PC-9 (cell line): ENCODE measurements at places on chromosomes 1 and 21.

- DNase-seq, result no peak
Measured at GRCh38 chr1:116740746-116741145, 13.5 kb upstream of the CD2 start.

GRCh38 chr1:176144526-176144925 lies 62.6 kb downstream of the COP1 start:
- DNase-seq, result no peak

GRCh38 chr1:8047112-8047511 lies 21.0 kb upstream of the ERRFI1 start:
- peak; percentile 47 for DNase-seq

- DNase-seq, result no peak
Measured at GRCh38 chr1:106465666-106466065, 590.8 kb upstream of the PRMT6 start.

DNA sequence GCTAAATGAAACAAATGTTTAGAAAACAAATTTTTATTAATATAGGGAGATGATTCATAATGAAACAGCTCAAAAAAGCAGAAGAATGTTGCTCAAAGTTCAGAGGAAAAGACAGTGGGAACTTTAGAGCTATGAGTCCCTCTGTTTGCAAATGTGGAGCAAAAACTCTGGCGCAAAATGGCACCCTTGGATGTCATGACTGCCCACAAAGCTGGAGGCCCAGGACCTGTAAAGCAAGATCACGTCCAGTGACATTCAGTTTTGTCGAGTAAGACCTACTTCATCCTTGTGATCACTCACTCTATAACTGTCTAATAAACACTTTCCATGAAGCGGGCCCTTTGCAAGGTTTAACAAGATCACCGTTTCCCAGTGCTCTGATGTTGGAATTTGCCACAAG lies 9.1 kb upstream of the EXO1 start:
- DNase-seq, result no peak

GRCh38 chr1:156150333-156151011 lies 2.9 kb upstream of the SEMA4A start:
- no peak for DNase-seq

- DNase-seq, result peak; percentile 52
Measured at GRCh38 chr1:31666263-31666963, 21.7 kb upstream of the PEF1 start.

DNA sequence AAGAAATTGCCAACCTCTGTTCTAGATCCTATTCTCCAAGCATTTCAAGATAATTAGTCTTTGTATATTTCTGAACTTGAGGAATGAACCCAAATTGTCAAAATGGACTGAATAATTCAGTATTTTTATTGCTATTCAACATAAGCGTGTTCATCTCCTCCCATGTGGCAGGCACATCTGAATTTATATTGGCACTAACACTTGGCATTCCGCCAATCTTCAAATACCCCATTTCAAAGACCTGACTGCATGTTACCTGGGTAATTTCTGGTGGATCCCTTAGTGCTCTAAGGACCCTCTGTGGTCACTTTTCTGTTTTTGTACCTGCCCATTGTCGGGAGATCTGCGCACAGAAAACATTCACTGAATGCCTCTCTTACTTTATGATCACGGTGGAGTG lies 66.6 kb downstream of the BACE2 start:
- no peak for DNase-seq

GRCh38 chr1:224735159-224735558 lies 119.0 kb downstream of the CNIH3 start:
- DNase-seq, result no peak

DNA sequence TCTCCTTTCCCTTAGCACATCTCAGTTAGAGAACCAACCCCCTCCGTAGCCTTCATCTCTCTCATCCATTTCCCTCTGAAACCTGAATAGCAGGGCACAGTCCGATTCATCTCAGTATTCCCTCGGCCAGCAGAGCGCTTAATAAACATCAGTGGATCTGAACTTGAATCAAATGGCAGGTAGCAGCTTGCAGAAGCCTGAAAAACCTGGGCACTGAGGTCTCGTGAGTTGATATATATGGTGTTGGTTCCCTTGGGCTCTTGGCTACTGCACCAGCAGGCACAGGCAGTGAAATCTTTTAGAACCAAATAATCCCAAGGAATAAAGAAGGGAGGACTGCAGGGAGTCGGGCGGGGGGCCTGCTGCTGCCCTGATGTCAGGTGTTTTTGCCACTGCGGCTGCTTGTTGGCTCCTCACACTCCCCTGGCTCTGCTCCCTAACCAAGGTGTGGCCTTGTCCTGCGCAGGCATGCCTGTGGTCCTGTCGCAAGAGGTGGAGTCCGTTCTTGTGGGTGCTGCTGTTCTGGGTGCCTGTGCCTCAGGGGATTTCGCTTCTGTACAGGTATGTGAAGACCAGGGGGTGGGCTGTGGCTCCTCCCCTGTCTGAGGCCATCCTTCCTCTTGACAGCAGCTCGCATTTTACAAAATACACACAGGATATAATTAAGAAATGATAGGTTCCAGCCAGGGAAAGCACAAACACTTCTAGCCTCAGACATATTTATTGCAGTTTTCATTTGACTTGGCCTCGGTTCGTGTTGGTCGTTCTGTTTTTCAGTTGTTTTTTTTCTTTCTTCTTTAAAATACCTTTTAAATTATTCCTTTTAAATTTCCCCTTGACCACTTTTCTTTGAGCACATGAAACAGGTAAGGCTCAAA lies 140.9 kb upstream of the HOOK1 start:
- DNase-seq, result no peak

GRCh38 chr1:208731981-208732821 lies 488.0 kb upstream of the PLXNA2 start:
- DNase-seq, result no peak

DNA sequence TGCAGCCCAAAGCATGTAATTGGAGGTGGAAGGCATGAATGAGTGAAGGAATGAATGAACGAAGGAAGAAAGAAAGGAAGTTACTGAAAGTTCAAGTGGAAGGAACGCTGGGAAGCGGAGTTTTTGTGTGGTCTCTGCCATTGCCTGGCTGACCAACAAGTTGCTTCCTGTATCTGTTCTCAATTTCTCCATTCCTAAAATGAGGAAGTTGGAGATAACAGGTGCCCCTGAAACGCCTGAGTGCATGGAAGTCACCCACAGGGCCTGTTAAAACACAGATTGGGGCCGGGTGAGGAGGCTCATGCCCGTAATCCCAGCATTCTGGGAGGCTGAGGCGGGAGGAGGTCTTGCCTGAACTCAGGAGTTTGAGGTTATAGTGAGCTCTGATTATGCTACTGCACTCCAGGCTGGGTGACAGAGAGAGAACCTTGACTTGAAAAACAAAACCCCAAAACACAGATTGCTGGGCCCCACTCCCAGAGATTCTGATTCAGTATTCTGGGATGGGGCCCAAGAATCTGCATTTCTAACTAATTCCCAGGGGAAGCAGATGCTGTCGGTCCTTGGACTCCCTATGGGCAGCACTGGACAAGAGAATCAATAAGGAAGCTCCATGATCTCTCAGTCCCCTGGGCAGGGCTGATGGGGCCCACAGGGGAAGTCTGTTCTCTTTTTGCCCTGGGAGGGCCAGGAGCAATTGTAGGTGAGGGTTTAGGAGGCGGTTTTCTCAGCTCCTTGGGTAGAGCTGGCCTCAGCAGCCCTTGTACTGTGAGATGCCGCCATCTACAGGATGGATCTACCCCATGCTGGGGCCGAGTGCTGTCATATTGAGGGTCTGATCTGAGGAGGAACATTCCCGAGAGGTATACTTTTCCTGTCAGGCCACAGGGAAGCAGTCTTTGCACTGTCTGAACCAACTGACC lies 3.3 kb upstream of the CNR2 start:
- peak; percentile 74 for DNase-seq

DNA sequence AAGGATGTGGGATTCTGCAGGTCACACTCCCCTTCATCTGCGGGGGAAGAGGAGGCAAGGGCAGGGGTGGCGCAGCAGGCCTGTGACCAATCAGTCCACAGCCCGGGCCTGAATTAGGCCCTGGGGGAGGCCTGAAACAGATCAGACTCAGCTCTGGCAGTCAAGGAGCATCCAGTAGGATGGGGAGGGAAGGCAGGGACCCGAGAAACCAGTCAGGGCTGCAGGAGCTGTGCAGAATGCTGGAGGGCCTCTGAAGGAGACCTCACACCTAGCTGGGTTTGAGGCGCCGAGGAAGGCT lies 12.7 kb downstream of the TNNT2 start:
- DNase-seq, result no peak

DNA sequence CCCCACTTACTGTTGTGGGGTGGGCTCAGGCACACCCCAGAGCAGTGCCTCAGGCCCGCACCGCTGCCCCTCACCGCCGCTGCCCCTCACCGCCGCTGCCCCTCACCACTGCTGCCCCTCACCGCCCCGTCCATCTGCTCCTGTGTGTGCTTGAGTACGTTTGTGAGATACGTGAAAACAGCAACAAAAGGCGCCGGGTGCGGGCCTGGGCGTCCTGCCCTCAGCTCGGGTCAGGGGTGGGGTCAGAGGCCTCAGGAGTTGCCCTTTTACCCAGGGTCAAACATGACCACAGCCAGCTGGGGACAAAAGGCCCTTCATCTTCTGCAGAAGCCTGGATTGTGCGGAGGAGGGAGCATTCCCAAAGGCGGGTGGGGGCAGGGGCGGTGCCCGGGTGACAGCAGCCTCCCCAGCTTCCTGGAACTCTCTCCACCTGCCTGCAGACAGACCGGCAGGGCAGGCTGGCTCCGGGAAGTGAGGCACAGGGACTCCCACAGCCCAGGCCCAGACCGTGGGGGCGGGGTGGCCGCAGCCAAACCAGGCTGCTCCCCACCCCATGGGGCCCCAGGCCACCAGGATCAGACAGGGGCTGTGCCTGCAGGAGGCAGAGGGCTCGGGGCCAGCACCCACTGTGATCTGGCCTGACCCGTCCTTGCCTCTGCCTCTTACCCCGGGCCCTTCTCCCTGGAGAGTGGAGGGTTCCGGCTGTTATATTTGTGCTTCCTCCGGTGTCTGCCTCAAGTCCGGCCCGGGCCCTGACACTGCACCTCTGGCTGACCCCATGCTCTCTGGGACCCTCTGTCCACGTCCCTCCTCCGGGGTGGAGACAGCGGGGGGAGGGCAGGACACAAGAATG lies 2.3 kb upstream of the VWA1 start:
- peak; percentile 95 for DNase-seq

- no peak for DNase-seq
Measured at GRCh38 chr1:21524686-21525339, 15.6 kb downstream of the ALPL start.

- no peak for DNase-seq
Measured at GRCh38 chr1:201791051-201791778, 37.7 kb upstream of the IPO9 start.

DNA sequence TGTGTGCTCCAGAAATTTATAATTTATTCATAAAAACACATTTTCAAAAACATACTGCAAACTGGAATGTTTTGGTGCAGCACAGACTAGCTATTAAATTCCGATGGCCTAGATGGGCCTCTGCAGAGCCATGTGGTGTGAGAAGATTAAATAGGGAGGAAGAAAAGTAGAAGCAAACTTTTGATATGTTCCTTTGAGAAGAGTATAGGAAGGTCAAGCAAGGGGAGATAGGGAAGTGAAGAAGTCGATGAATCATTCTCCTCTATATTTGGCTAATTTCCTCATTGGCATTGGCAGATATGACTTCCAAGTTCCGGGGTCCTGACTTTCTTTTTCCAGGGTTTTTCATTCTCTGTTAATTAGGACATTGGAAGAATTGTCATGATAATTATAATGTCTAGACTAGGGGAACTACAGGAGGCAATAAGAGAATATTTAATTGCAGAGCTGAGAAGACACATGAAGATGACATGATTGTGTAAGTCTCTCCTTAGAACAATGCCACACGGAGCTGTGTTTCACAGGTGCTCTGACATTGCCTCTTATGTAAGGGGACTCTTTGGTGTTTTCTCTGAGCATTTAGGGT lies 19.3 kb upstream of the ZNF326 start:
- no peak for DNase-seq

- no peak for DNase-seq
Measured at GRCh38 chr1:205926213-205926612, 17.0 kb downstream of the SLC26A9 start.

DNA sequence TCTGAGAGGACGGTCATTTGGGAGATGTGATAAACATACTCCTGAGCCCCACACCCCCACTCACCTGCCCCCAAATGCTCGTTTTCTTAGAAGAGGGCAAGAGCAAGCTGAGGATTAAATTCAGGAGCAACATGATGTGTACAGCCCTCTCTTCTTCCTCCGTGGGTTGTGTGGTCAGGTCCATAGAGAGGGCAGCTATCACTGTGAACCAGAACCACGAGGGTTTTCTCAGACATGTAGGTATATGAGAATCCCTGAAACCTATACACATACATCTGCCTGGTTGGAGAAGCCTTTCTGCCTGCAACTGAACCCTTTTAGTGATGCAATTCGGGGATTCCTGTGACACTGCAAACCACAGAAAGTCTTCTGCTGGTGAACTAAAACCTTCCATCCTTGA lies 38.9 kb downstream of the PGM1 start:
- no peak for DNase-seq

GRCh38 chr1:118716775-118717174 lies 271.4 kb downstream of the TBX15 start:
- DNase-seq, result no peak

GRCh38 chr1:192518700-192519099 lies 56.9 kb upstream of the RGS1 start:
- DNase-seq, result no peak

DNA sequence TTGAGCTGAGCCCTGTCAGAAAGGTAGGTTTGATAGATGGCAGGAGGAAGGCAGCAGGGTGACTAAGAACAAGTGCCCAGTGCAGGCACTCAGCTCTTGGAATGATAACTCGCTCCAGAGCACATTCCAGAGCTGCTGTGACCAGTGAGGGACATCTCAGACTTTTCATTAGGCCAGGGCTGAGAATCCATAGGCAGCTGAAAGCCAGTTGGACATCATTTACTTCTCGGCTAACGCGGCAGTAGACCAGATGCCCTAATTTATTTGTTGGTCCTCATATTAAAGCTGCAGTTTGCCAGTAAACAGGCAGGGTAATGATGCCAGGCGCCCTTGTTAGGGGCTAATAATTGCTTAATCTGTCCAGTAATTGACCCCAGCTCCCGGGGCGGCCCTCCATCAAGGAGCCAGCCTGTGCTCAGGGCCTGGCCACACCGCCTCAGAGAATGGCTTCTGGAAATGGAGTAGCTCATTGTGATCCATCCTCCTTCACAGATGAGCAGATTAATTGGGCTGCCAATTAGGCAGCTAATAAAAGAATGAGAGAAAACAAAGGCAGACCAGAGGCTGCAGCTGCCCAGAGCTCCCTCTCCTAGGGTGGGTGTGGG lies 122.0 kb downstream of the BEND5 start:
- no peak for DNase-seq

DNA sequence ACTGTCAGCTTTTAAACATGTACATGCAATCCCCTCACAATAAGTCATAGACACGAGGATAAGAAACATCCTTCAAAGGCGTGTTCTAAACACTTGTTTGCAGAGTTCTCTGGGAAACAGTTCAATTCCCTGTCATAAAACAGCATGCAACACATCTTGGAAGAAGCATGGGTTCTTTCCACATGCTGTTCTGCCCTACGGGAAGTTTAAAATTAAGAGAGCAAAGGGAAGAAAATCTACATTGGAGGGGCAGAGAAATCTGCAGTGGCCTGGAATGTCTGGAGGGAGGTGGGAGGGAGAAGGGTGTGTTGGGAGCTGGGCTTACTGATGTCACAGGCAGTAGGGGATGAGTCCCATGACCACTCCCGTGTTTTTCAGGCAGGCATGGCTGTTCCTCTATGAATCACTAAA lies 98.3 kb upstream of the SLC2A1 start:
- no peak for DNase-seq

GRCh38 chr1:3891329-3891865 lies 8.7 kb downstream of the C1orf174 start:
- DNase-seq, result no peak
